ENCODE measurements at places on chromosomes 12 and 14.
A peak's percentile ranks its signal among the peaks of the same experiment; 100 is the strongest.

DNA sequence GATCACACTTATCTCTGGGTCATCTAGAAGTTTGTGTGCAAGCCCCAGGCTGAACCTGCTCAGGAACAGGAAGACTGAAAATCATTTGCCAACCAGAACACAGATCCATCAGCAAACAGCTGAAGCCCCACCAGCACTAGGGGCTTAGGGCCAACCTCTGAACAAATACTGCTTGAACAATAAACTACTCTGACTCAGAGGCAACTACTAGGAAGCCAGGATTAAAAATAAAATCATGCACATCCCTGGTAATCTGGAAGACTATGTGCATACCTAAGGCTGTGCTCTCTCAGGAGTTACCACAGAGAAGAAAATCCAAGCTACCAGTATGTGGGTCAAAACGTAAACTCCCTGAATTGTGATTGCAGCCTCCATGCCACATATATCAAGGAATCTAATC is 15.9 kb downstream of the GALNT8 start:
- no peak for DNase-seq

DNA sequence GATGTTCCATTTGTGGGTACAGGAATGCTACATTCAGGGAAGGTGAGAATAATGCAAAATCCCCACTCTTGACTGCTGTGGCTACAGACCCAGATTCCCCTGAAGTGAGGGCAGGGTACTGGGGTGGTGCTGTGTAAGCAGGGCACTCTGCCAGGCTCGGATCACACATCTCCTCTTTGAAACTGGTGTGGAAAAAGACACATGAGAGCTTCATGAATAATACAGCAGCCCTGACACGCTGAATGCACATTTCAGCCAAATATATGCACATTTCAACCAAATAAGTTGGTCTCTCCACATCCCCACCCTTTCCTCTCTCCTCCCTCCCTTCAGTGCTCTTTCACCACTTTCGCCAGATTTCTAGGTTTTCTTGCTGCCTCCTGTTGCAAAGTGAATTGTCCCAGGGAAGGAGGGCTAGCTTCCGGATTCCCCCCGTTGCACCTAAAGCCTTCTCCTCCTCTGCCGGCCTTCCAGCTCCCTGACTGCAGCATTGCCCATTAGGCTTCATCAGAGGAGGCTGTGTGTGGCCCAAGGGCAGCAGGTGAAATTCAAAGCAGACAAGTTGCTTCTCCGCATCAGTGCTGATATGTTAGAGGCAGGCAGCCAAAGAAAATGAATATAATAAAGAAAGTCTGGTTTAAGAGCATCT is 118.2 kb upstream of the TMCC3 start:
- no peak for DNase-seq

- no peak for DNase-seq
Observed at GRCh38 chr12:32312049-32312670, 87.2 kb upstream of the FGD4 start.

- DNase-seq, result no peak
Observed at GRCh38 chr12:124869059-124869665, 5.5 kb upstream of the SCARB1 start.

DNA sequence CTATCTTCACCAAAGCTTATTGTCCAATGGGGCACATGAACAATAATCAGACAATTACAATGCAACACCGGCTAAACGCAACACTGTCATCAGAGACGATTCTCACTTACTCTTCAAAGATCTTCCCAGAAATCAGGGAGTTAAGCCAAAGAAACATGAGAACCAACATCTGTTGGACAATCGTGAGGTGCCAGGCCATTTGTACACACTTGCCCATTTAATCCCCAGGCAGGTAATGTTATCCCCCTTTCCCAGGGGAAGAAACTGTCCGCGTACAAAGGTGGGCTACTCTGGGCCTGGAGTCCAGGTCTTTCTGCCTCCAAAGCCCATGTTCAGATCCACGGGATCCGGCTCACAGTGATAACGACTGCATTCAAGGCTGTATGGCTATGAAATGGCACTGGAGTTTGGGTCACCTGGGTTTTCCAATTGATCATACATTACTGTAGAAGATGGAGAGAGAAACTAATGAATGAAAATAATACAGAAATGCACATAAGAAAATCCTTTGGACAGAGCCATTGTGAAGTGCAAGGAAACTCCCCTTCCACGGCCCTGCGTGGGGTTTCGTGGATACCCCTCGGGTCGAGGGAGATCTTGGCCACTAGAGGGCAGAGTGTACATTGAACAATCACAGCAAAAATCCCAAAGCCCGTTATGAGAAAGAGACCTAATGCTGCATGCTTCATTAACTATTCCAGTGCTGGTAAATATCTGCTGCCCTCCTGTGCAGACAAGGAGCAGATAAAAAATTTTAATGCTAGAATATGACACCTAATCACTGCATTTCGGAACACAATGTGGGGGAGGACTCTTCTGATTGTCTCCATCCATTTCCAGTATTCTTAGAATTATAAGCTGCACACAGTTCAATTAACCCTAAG is 111.4 kb downstream of the EGLN3 start:
- DNase-seq, result peak; percentile 53

- DNase-seq, result no peak
Observed at GRCh38 chr12:66548338-66549049, 130.4 kb downstream of the GRIP1 start.

GRCh38 chr12:49368240-49368600 is 958 bp downstream of the SPATS2 start:
- DNase-seq, result no peak

GRCh38 chr14:94129758-94130414 is 482 bp upstream of the IFI27L2 start:
- peak; percentile 10 for DNase-seq

DNA sequence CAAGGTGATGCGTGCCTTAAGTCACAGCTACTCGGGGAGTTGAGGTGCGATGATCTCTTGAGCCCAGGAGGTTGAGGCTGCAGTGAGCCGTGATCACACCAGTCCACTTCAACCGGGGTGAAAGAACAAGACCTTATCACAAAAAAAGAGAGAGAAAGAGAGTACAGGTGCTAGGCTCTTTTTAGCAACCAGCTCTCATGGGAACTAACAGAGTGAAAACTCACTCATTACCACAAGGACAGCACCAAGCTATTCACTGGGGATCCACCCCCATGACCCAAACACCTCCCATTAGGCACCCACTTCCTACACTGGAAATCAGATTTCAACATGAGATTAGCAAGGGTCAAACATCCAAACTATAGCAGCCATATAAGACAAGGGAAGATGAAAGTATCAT is 164.2 kb downstream of the NDUFA12 start:
- no peak for DNase-seq

DNA sequence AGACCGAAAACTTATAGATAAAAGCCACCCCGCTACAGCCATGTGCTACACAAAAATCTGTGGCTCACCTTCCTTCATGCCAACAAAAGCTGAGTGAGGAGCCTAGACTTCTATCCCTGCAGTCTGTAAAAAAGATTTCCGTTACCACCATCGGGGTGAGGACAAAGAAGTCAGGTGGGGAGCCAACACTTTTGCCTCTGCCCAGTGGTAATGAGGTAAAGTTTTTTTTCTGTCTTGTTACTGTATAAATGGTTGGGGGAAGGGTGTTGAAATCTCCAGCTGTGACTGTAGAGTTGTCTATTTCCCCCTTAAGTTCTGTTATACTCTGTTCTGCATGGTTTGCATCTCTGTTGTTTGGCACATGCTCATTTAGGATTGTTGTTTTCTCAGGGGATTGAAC is 707.8 kb downstream of the FLRT2 start:
- no peak for DNase-seq

DNA sequence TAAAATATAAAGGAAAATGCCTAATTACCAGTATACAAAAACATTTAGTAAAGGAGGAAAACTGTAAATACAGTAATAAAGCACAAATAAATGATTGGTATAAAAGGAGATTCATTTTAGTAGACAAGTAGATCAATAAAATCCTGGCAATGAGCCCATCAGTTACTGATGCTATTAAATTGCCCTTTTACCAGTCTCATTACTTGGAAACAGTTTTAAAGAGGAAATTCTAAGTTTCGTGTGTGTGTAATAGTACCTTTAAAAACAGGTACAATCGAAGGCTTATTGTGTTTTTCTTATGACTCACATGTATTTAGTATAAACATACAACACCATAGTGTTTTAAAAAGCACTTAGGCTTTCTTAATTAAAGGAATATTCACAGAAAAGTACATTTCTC is 46.4 kb upstream of the SYT10 start:
- no peak for DNase-seq

GRCh38 chr14:31939934-31940333 is 137.2 kb upstream of the ARHGAP5 start:
- no peak for DNase-seq

GRCh38 chr12:80702889-80703805 is 4.3 kb upstream of the MYF6 start:
- DNase-seq, result no peak

GRCh38 chr12:113392988-113393579 is 10.6 kb downstream of the SDS start:
- no peak for DNase-seq

- DNase-seq, result no peak
Observed at GRCh38 chr14:100603341-100604120, 16.3 kb upstream of the BEGAIN start.

- DNase-seq, result no peak
Observed at GRCh38 chr14:92035890-92036289, 4.0 kb downstream of the TRIP11 start.

DNA sequence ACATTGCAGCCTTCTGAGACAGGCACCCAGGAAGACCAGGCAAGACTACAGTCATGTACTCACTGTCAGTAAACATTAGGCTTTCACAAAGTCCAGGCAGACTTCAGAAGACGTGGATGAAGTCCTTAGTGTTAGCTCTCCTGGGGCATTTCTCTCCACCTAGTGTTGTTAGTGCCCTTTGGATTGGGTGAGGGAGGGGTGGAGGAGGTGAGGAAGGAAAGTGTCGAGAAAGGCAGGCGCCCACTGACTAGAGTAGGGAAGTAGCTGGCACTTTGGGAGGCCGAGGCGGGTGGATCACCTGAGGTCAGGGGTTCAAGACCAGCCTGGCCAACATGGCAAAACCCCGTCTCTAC is 20.2 kb downstream of the TMEM229B start:
- DNase-seq, result no peak

- DNase-seq, result no peak
Observed at GRCh38 chr14:101040538-101041442, 137.3 kb upstream of the RTL1 start.

- no peak for DNase-seq
Observed at GRCh38 chr14:30725763-30726162, 103.6 kb downstream of the SCFD1 start.

DNA sequence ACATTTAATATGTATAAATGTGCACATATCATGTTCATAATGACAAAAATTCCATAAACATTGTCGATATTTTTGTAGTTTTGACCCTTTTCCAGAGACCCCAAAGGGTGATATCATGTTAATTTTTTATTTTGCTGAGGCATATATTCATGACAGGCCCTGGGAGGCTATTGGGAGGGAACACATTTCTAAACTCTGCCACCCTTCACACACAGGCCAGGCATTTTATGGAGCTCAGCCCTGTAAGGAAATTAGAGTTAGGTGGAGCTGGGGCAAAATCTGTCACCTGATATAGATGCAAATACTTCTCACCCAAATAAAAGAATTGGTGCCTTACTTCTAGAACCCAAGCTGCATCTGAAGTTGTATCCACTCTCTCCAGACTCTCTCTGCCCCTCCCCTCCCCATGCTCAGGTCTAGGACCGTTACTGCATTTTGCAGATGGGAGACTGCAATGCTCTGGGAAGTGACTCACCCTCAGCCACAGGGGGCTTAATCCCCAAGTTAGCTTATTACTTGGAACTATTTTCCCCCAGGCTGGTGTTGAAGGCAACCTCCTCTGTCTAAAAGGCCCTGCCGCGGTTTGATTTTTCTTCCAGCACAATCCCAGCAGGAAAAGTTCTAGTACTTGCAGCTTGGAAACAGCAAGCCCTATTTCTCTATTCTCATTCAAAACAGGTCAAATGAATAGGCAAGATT is 238.9 kb downstream of the EMP1 start:
- DNase-seq, result no peak

- DNase-seq, result no peak
Observed at GRCh38 chr12:21543151-21543550, 17.1 kb downstream of the SPX start.

DNA sequence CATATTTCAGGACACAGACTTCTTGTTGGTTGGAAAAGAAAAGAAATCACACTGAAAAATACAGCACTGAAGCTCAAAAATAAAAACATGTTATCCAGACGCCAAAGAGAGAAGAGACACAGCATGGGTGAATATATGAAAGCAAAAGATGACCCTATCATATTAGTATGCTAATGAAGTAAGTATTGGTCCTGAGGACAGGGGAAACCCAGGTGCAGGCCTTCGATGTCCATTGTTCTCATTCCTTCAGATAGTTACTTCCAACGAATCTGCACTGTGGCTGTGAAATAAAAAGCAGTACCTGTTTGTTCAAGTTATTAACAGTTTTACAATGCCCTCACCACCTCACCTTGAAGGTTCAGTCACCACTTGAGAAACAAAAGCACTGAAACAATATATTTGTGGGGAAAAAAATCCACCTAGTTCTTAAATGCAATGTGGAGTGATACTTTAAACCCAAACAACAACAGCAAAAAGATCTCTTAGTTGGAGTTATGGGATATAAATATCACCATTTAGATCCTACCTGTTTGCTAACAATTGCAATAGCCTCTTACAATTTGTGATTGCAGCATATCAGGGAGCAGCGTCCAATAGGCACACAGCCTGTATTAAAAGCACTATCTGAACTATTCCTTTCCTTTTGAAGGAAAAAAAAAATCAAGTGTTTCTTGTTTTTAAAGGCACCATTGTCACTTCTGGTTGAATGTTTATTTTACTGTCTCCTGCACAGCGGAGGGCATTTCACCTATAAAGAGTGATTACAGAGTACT is 188.1 kb downstream of the BCAT1 start:
- no peak for DNase-seq

GRCh38 chr12:67889931-67890330 is 99.3 kb upstream of the IFNG-AS1 start:
- DNase-seq, result no peak

DNA sequence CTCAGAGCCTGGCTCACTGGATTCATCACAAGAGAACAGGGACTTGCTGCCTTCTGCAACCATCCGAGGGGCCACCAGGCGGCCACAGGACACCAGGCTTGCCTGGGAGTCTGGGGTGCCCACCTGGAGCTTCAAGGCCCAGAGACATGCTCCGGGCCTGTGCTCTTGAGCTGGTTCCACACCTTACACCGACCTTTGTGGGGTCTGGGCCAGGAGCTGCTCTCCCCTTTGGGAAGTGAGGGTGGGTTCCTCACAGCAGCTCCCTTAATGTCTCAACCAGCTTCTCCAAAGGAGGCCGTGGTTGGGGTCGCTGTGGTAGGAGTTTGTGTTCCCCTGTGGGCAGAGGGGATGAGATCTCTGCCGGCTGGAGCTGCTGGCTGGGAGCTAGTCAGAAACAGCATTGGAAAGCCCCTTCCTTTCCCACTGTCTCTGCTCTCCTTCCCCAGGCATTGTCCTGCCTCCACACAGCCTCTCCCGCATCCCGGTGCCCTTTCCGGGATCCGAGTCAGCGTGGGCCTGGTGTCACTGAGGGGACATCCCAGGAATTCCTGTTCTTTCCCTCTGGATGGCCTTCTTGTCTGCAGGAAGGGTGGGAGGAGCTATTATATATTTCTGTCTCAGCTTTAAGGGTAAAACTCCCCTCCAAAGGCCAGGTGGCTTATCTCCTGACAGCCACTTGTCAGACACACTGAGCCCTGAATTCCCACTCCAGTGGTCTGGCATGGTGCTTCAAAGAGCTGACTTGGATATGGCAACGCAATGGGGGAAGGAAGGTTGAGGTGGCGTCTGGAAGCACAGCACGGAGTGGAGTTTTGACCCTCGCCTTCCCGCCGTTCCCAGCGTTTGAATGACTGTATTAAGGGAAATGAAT is 5.1 kb upstream of the PAPLN start:
- no peak for DNase-seq

GRCh38 chr14:48008646-48009045 is 333.2 kb upstream of the MDGA2 start:
- no peak for DNase-seq
